ENCODE measurements at places on chromosomes 12 and 14.
A peak's percentile ranks its signal among the peaks of the same experiment; 100 is the strongest.

DNA sequence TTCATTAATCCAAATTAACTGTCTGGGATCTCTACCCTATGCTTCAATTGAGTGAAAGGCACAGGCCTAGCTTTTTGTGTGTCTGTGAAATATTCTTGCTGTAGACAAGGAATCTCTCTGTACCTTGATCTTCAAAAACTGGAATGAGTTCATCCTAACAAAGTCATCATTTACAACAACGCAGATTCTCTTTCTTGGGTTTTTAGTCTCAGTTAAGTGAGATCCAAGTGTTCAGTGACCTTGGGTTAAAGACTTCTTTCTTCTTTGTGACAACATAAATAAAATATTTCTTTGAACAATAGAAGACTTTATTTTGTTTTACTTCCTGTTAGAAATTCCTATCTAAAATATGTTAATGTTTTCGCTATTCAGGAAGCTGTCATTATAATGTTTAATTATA, 192.2 kb upstream of the LMNTD1 start:
- DNase-seq: no peak

GRCh38 chr12:103392722-103393121, 103.0 kb downstream of the C12orf42 start:
- no peak for DNase-seq

DNA sequence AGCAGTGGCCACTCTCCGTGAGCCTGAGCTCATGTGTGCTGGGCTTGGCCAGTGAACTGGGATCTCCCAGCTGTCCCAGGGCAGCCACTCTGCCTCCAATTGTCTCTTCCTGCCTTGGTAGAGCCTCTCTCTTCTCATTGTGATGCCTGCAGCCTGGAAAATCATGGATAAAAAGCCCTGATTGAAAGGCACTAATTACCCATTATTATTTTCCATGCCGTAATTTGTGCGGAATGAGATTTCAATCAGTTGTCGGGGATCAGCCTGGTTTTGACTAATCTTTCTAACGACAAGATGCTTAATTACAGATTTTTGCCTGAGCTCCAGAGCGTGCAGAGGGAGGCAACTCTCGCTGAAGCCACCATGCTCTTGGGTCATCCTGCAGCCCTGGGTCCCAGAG, 52.7 kb downstream of the ESRRB start:
- DNase-seq: no peak

GRCh38 chr14:33529787-33530757, 420.8 kb downstream of the EGLN3 start:
- no peak for DNase-seq

GRCh38 chr12:20514598-20514997, 146.3 kb downstream of the PDE3A start:
- DNase-seq: no peak

- DNase-seq: no peak
These were observed 14.8 kb downstream of the PPP2R5C start for GRCh38 chr14:101776344-101776743.

DNA sequence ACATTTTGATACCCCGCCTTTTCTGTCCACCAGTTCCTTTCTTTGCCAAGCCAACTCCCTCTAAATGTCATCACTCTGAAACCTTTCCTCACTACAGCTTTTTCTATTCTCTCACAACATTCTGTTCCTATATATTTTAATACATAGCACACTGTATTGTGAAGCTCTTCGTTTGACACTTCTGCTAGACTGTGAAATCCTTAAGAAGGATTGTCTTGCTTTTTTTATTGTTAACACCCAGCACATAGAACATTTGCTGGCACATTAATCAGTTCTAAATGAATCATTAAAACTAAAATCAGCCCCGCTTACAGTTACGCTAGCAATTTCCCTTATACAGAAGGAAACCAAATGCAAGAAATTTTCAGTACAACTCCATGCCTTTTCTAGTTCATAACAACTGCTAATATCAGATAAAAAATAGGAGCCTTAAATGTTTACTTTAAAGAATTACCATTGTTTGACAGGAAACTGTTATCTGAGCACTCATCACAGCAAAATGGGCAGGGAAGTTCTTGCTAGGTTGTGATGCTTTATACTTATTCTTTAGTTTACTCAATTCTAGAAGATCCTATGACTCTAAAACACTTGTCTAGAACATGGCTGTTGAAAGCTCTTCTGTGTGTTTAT, 93.5 kb downstream of the PPP1R12A start:
- DNase-seq: no peak

DNA sequence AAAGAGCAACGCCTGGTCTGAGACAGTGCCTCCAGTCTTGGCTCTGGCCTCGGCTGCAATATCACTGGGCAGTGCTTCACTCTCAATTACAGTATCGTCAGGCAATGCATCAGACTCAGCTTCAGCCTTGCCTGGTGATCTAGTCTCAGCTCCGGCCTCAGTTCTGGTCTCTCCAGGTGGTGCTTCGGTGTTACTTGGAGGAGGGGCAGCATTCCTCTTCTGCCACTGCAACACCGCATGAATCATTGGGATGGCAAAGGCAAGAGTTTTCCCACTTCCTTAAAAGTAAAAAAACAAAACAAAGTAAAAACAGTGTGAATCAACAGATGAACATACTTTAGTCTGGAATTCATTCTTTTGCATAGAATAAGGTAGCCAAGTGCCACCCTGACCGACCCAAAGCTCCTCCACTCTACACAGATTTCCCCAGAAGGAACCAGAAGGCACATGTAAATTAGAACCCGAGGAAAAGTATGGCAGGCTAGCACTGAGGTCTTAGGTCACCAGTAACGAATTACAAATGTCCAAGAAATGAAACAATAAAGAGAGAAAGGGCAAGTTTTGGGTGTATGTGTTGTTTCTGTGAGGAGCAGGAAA, 18.6 kb downstream of the DDX24 start:
- peak; percentile 30 for DNase-seq

- no peak for DNase-seq
These were observed 182.1 kb downstream of the CHST11 start for GRCh38 chr12:104638851-104639240.

DNA sequence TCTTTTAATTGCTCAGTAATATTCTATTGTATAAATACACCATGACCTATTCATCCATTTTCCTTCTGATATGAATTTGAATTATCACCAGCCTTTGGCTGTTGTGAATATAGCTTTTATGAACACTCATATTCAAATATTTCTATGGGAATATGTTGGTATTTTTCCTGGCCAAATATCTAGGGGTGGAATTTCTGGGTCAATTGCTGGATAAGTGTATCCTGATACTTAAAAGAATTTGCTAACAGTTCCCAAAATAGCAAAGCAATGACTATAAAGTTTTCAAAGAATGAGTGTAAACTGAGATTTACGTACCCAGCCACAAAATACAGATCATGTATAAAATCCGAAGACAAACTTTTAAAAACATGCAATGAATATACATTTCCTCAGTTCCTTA, 148.7 kb upstream of the CLEC14A start:
- peak; percentile 65 for DNase-seq

DNA sequence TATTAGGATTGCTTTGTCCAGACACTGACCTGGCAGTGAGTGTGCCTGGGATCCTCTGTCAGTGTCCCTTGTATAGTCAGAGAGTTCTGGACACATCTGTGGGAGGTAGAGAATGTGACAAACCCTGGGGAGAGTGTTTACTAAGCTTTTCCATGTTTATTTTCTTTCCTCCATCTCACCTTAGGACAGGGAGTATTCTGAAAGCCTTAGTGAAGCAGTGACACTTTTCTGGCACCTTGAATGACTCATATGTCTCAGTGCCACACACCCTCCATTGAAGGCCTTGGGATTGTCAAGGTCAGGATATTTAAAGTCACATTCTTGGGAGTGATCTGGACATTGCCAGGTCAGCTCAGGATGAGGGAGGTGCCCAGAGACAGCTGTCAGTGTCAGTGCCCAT, 34.9 kb upstream of the CTDSP2 start:
- no peak for DNase-seq

- DNase-seq: no peak
These were observed 87.0 kb downstream of the IRF2BPL start for GRCh38 chr14:76941544-76941943.

DNA sequence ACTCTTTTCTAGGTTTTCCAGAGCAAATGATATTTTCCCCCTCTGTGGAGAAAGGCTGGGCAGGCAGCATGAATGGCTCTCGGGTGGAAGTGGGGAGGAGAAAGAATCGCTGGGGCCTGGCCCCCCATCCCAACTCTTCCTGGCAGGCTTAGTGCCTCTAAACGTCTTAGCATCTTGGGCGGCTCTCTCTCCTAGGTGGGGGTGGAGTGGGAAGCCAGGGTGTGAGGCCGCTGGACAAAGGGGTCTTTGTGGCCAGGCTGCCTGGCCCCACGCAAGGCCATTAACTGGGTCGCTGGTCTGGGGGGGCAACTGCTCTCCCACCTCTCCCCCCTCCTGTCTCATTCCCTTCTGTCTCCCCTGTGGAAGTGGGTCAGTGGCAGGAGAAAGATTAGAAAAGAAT, 4.7 kb downstream of the LRP1-AS start:
- no peak for DNase-seq

DNA sequence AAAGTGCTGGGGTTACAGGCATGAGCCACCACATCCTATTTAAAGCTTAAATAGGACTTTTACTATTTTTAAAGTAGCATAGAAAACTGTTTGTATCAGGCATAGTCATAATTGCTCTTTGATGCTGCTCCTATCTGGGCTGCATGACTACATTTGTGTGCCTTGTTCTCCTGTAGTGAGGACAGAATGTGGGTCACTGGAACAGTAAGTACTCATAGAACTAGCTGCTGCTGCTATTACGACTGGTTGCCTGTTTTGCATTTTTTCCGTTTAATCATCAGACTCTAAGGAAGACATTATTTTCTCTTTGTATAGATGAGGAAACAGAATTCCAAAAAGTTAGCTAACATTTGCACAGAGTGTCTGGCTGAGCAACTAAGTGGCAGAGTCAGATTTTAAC, 42.8 kb downstream of the ZC3H14 start:
- no peak for DNase-seq

DNA sequence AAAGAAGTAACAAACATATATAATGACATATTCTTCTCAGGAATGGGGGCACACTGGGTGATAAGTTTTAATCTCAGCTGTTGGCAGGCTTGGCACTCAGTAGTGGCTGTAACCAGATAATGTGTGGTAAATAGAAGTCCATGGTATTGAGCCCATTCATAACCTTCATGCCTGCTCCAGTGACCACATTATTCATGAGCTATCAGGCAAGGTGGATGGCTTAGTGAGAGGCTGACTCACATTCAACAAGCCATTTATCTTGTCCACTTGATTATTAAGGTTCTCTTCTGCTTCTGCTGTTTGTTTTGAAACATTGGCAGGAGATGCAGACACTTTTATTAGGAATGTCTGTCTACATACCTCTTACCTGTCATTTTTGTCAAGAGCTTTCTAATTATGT, 950.4 kb upstream of the LRFN5 start:
- DNase-seq: no peak

- DNase-seq: no peak
These were observed 12.4 kb upstream of the ITGB7 start for GRCh38 chr12:53219292-53219955.

DNA sequence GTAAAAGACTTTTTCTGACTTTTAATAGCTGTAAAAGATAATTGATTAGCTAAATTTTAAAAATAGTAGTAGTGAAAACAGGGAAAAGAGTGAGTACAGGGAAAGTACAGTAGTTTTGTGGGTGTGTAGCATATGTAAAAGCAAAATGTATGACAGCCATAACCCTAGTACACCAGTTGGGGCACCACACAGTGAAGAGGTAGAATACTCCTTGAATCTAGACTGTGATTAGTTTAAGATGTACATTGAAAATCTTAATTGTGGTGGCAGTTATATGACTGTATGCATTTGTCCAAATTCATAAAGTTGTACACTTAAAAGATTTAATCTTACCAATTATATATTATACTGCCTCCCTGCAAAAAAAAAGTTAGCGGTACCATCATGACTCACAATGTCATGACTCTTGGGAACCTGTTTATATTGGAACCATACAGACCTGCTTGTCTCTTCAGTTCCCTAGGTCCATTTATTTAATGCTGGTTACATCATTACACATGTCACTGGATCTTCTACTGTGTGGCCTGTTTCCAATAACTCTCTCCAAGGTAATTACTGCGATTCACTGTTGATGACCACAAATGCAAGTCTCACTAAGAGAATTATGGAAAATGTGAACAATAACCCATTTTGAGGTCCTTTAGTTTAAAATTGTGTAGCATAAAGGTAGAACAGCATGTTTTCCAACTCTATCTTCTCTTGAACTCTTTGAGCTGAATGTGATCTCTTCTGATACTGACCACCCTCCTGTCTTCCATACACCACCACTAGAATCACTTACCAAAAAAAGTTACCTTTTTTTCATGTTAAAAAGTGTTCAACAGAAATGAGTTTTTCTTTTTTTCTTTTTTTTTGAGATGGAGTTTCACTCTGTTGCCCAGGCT, 264.2 kb upstream of the AMIGO2 start:
- DNase-seq: no peak

DNA sequence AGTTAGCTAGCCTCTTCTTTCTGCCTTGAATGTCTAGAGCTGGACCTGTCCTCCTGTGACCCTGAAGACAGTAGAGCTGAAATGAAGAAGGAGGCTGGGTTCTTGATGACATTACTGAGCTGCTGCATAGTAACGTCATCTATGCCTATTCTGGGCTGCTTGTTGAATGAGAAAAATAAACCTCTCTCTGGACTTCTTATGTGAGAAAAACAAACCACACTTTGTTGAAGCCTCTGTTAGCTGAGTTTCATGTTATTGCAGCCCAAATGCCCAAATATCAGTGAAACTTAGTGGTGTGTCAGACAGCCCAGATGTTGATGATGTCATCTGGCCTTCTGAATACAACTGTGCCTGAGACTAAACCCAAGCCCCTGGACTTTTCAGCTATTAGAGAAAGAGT, 67.0 kb upstream of the MAX start:
- DNase-seq: peak; percentile 11

GRCh38 chr14:90381999-90382451, 14.8 kb upstream of the CALM1 start:
- DNase-seq: no peak

Data from HS-5 (cell line).